CD8-positive, alpha-beta T cell (primary cell): ENCODE measurements at places on chromosomes 7 and 10.

DNA sequence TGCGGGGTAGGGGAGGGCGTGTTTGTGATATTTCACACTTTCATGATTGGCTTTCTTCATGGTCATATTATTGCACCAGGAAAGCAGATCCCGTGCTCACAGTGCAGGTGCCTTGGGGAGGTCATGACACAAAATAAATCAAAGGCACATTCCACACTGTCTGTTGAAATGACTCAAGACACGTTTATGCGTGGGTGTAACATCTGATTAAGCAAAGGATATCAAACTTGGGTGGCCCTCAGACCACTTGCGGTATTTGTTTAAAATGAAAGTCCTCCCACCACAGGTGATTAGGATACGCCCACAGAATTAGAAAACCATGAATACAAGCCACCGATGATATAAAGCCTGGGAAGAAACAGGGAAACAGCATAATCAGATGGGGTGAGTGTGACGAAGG lies 51.1 kb downstream of the SVIL start:
- no peak for DNase-seq

- DNase-seq: no peak
Measured at GRCh38 chr7:158204453-158204852, 383.2 kb downstream of the PTPRN2 start.

DNA sequence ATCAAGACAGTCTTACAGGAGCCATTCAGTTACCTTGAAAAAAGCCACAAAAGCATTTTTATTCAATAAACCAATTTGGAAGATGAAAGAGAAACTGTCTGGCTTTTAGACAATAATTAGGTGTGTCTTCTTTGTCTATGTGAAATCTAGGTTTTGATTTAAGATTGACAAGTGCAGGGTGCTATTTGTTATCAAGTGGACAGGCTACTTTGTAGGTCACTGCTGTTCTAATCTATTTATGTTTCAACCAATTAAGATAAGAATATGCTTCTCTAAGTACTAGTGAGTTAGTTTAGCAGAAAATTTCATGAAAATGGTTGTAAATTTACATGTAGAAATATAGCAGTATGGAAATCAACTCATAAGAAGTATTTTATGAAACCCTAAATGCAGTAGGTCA lies 177.5 kb downstream of the CACNA2D1 start:
- no peak for DNase-seq

DNA sequence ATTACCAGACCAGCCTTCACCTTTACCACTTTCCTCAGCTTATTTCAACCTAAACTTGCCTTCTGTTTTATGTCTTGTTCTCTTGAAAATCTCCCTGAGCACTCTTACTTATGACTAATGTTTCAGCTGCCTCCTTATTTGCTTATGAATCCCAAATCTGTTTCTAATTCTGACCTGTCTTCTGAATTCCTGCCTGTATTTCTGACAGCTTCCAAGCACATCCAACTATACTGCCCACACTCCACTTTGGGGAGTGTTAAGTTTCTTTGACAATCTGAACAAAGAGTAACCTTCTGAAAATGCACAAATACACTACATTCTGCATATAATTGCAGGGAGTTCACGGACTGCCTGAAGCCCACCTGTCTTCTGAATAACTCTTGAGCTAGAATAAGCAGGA lies 48.7 kb downstream of the ARMC3 start:
- DNase-seq: no peak

DNA sequence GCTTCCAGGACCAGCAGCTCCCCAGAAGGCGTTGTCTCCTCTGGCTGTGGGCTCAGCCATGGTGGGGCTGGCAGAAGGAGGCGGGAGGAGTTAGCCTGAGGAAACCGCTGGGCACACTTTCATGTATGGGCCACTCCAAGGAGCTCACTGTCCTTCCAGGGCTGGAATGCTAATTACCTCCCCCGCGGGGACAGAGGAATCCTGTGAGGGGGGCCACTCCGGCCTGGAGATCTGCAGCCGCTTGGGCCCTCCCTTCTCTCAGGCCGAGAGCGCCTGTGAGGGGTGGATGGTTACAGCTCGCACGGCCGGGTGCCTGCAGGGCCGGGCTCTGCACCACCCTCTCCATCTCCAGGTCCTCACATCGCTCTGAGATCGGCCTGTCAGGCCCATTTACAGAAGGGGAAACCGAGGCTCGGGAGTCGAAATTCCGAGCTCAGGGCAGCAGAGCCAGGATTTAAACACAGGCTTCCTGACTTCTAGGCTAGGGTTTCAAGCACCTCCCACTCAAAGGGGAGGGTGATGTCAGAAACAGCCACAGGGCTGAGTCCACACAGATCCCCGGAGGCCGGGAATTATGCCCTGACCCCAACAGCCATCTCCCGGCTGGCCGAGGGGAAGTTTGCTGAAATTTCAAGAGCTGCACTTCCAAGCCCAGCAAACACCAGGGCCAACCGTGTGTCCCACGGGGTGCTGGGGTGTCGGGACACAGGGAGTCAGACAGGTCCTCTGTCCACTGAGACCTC lies 59.1 kb downstream of the PDGFA start:
- no peak for DNase-seq

GRCh38 chr7:78099715-78100394 lies 301.3 kb downstream of the PHTF2 start:
- DNase-seq: no peak

- no peak for DNase-seq
Measured at GRCh38 chr7:123242467-123243092, 42.8 kb upstream of the SLC13A1 start.

DNA sequence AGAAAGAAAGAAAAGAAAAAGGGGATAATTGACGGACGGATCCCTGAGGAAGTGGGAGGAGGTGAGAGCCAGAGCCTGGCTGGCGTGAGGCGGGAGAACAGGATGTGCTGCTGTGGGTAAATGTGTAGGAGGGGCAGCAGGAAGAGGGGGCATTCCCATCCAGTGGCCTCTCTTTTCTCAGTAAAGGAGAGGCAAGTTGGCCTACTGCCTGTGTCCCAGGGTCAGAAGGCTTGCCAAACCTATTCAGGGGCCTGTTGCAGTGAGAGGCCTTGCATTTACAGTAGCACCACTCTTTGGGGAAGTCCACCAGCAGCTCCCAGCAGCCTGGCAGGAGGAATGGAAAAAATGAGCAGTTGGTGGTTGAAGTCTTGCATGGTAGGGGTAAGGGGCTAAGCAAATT lies 26.6 kb upstream of the ASCC1 start:
- no peak for DNase-seq

DNA sequence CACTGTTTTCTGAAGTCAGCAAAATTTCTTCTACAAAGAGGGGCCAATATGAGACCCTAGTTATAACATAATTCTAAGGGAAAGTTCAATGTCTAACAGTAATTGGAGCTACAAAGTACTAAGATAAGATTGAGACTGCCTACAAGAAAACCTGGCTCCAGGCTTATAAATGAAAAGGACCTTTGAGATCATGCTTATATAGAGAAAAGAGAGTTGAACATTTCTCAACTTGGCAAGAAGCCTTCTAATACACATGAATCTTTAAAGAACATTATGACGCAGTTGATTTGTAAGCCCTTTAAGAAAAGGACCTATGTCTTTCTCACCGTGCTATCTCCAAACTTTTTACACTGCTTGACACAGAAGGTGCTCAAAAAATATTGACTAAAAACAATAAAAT lies 87.9 kb downstream of the TPK1 start:
- DNase-seq: no peak

- no peak for DNase-seq
Measured at GRCh38 chr7:45223078-45223477, 65.5 kb downstream of the RAMP3 start.

- no peak for DNase-seq
Measured at GRCh38 chr7:18353339-18353738, 142.2 kb upstream of the HDAC9 start.

- DNase-seq: no peak
Measured at GRCh38 chr10:72298592-72299519, 25.1 kb downstream of the DDIT4 start.

GRCh38 chr7:112481833-112482670 lies 1.3 kb downstream of the LSMEM1 start:
- no peak for DNase-seq

DNA sequence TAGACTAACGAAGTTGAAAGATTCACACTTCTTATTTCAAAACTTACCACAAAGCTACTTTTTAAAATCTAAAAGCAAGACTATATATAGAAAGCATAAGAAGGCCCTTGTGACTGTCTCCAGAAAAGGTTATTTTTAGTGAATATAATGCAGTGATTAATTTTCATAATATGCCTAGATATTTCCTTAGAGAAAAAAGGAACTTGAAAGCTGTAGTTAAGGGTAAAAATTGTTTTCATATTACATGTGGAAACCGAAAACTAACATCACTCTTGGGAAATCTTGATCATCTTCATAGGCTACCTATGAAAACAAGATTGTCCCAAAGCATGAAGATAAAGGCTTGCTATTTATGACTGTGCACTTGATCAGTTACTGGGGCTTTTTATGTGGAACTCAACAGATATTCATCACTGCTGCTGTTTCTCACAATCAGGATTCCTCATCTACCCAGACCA lies 223.2 kb downstream of the SH2D4B start:
- DNase-seq: no peak

GRCh38 chr7:143384661-143385631 lies 3.8 kb downstream of the ZYX start:
- DNase-seq: no peak

GRCh38 chr7:136956671-136957070 lies 88.2 kb downstream of the CHRM2 start:
- DNase-seq: no peak

GRCh38 chr7:44062180-44062902 lies 3.0 kb downstream of the PGAM2 start:
- DNase-seq: no peak

DNA sequence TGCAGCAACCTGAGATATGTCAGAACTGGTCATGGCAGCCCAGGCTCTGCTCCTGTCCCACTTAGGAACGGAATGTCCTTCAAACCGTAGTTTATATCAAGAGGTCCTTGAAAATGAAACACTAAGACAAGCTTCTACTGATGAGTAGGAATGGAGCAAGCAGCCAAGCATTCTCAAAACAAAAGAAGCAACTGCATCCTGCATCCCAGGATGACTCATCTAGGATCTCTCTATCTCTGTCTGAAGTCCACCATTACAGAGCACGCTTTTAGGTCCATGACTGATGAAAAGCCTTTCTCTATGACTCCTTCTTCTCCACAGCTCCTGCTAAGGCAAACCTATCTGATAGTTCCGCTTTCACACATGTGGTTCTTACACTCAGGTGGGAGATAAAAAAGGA lies 16.3 kb downstream of the MBL2 start:
- DNase-seq: no peak

GRCh38 chr7:86733783-86734182 lies 90.1 kb downstream of the GRM3 start:
- DNase-seq: no peak

DNA sequence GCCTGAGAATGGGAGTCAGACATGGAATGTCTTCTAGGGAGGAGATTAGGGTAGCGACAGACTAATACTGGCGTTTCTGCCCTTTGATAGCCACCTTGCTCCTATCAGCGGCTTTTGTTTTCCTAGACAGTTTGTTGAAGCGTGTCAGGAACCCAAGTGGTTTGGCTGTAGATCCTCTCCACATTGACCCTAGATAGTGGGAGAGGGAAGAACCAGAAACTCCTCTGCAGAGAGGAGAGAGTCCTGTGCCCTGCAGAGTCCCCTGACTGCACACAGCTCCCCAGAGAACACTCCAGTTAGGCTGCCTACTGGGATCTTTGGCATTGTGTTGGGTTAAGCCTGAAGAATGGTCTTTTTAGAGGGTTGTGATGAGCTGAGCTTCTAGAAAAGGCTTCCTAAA lies 2.4 kb downstream of the MEPCE start:
- DNase-seq: no peak

DNA sequence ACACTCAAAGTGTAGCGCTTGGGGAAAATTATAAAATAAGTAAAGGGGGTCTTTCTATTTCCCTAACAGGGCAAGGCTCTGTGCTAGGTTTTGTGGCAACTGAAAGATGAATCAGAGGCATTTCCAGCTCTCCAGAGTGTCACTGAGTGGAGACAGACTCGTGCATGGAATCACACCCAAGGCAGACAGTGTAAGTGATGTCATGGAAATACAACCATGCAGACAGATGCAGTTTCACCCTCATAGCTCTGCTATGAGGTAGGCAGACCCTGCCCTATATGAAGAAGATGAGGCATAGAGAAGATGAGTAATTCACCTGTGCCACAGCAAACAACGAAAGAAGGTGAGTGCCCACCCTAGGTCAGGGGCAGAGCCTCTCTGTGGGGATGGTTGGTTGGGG lies 57.2 kb upstream of the PITRM1 start:
- DNase-seq: no peak

DNA sequence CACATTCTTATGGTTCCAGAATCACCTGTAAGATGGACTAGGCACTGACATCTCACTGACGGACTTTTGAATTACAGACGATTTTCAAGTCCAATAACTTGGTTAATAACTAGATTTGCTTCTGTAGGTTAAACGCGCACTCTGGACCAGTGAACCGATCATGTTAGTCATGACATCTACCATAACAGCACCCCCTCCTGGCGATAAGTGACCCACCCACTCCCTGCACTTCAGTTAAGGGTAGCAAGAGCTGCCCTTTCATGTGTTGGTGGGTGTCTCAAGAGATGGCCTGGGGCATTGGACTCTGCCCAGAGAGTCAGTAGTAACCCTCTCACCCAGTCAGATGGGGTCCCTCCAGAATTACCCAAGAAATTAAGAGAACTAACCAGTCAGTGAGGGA lies 12.9 kb downstream of the GRM8 start:
- no peak for DNase-seq

- no peak for DNase-seq
Measured at GRCh38 chr7:33298848-33299247, 169.5 kb downstream of the BBS9 start.

- DNase-seq: no peak
Measured at GRCh38 chr7:40276061-40276460, 141.3 kb downstream of the SUGCT start.

DNA sequence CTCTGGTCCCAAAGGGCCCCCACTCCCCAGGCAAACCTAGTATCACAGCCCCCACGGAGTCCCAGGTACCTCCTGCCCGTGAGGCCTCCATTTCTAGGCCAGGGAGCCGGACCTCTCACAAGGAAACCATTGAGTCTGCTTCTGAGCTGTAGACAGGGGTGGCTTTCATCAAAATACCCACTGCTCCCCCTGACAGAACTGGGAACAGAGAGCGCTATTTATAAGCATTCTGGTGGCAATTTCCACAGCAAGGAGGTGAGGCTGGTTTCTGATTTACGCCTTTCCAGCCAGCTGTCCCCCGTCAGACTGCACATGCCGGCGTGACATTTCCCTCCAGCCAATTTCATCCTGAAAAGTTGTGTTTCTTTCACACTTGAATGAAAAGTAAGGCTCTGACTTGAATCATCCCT lies 407.5 kb upstream of the PRKCQ start:
- no peak for DNase-seq
